ENCODE measurements at places on chromosomes 5 and 9. TPM values are rescaled to one million over a fixed set of nuclear protein-coding genes. Genes with fewer than 3 reads are reported as not detected.

Gene RNF183
- 0.53 TPM for total RNA-seq

- no peaks in the 10 kb centered on the region for H3K4me1 ChIP-seq
- no peak overlapping the region for H3K27ac ChIP-seq
- H3K27me3 ChIP-seq: no peaks in the 10 kb centered on the region
Measured at GRCh38 chr5:163108351-163108750, 329.0 kb upstream of the CCNG1 start.

Gene REEP2
- 17.3 TPM for total RNA-seq

Gene LCN9
- total RNA-seq: not detected

Gene UBTD2
- total RNA-seq: 8.2 TPM

DNA sequence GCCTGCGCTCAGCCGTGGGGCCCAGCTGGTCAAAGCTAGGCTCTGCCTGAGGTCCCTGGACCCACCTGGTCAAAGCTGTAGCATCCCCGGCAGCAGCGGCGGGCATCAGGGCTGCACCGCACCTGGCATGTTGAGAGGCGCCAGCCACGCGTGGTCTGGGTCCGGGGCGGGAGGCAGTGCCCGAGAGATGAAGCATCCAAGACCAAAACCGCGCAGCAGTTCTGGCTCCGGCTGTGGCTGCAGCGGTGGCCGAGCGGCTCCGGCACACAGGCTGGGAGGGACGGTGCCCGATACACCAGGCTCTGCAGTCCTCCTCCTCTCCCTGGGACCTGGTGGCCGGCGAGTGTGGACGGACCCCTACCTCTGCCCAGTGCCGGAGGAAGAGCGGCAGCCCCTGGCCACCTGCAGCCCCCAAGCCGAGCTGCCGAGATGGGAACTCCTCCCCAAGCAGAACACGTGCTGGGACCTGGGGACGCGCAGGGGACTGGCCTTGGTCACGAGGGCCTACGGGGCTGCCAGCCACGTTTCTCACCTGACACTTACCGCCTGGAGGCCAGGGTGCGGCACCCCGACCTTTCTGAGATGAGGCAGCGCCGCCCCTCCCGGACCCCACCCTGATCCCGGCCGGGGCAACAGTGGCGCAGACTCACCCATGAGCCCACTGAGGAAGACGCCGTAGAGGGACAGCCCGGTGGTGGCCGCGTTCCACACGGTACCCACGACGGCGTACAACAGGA lies 33.0 kb downstream of the SLC9A3 start:
- no peak overlapping the region for H3K4me3 ChIP-seq
- H3K4me1 ChIP-seq: no peaks in the 10 kb centered on the region
- no peak for DNase-seq
- H3K27me3 ChIP-seq: peaks cover 41% of the 10 kb centered on the region

Gene FAM151B
- 1.4 TPM for total RNA-seq

GRCh38 chr5:14777187-14777586 lies 94.4 kb downstream of the ANKH start:
- DNase-seq: no peak
- H3K27me3 ChIP-seq: no peaks in the 10 kb centered on the region
- H3K27ac ChIP-seq: no peak overlapping the region
- no peak overlapping the region for H3K4me3 ChIP-seq

DNA sequence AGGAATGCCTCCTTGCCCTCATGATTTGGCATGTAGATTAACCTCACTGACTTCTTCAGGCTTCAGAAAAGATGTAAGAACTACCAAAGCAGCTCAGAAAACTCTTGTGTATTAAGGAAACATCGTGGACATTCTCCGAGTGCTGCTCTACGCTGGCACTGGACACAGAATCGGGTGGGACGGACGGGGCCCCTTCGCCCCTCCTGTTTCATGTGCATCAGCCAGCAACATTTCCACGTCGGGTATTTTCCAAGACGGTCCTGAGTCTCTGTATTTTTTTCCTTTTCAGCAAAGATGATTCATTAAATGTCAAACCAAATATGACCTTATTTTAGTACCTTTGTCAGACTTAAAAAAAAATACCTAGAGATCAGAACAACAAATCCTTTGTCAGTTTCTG lies 583.6 kb downstream of the CCDC171 start:
- H3K27ac ChIP-seq: peak overlapping the region; percentile 16
- no peak overlapping the region for H3K4me3 ChIP-seq
- H3K27me3 ChIP-seq: peaks cover 4% of the 10 kb centered on the region
- no peak for DNase-seq
- peaks cover 21% of the 10 kb centered on the region for H3K4me1 ChIP-seq

DNA sequence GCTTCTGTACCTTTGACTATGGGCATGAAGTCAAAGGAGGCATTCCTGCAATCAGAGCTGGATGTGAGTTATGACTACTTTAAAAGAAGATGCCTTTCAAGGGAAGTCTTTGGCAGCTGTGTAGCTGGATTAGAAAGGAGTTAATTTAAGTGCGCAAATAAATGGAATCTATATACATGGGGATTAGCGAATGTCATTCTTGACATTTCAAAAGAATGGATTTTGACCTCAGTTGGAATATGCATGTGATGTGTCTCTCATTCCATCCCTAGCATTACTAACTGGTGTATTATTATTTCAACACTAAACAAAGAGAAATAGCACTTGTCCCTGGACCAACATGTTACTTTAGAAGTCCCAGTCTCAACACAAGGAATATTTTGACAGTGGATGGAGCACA lies 359.6 kb upstream of the SLC24A2 start:
- DNase-seq: no peak
- no peak overlapping the region for H3K4me3 ChIP-seq
- no peaks in the 10 kb centered on the region for H3K36me3 ChIP-seq
- H3K4me1 ChIP-seq: no peaks in the 10 kb centered on the region
- H3K27ac ChIP-seq: no peak overlapping the region

DNA sequence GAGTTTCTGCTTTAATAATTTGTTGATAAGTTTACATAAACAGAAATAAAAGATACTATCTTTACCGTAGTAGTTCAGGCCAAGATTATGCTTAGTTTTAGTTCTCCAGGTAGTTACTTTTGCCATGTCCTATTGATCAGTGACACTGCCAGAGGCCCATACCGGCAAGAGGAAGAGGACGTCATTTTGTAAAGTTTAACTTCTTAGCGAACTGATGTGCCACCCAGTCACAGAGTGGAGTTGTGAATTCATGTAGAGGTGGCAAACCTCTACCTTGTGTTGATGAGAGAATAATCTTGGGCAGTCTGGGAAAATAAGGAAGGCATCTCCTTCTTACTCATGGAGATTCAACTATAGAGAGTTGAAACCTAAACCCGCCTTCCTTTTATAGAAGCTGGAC lies 21.8 kb downstream of the RGMB start:
- DNase-seq: no peak
- H3K4me1 ChIP-seq: peaks cover 11% of the 10 kb centered on the region
- no peaks in the 10 kb centered on the region for H3K27me3 ChIP-seq
- H3K36me3 ChIP-seq: peaks cover 16% of the 10 kb centered on the region
- H3K27ac ChIP-seq: no peak overlapping the region

- H3K27me3 ChIP-seq: no peaks in the 10 kb centered on the region
- no peak overlapping the region for H3K4me3 ChIP-seq
- H3K4me1 ChIP-seq: no peaks in the 10 kb centered on the region
- DNase-seq: no peak
- H3K36me3 ChIP-seq: no peaks in the 10 kb centered on the region
- no peak overlapping the region for H3K27ac ChIP-seq
Measured at GRCh38 chr9:126360073-126360472, 33.4 kb downstream of the MVB12B start.

GRCh38 chr5:149683964-149684363 lies 46.1 kb upstream of the PPARGC1B start:
- H3K27me3 ChIP-seq: no peaks in the 10 kb centered on the region
- H3K4me3 ChIP-seq: no peak overlapping the region
- H3K36me3 ChIP-seq: no peaks in the 10 kb centered on the region
- no peak for DNase-seq
- H3K4me1 ChIP-seq: peaks cover 52% of the 10 kb centered on the region
- H3K27ac ChIP-seq: peak overlapping the region; percentile 67

Gene WHRN
- 0.59 TPM for total RNA-seq

DNA sequence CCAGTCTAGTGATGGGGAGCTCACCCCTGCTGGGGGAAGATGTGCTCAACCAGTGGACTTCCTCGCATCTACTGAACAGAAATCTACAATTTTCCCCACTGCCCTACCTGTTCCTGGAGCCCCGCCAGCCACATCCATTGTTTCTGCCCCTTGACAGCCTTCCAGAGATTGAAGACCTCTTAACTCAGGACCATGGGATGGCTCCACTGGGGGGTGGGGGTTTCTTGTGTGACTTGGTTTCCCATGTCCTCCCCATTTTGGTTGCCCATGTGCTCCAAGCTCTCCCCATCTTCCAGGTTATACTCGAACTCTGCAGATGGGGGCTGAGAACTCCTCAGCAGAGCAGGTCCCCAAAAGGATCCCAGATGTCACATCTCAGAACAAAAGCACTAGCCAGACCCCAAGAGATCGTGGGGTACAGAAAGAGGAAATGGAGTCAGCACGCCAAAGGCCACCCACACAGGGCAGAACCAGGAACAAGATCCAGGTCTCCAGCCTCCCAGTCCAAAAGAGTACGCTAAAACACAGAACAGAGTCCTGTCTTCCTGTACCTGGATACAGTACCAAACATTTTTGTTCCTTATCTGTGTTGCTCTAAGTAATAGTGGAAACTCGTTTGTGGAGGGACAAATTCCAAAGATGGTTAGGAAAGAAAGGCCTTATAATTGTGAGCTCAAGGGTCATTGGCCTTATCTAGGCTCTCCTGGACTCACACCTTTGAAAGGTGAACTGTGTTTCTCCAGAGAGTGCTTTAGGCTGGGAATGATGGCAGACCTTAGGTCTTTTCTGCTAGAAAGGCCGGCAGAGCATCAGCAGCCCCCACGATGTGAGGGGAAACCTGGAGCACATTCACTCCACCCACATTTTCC lies 15.8 kb downstream of the CORO2A start:
- H3K27ac ChIP-seq: no peak overlapping the region
- no peaks in the 10 kb centered on the region for H3K4me1 ChIP-seq
- no peaks in the 10 kb centered on the region for H3K27me3 ChIP-seq
- H3K36me3 ChIP-seq: no peaks in the 10 kb centered on the region
- DNase-seq: no peak
- H3K4me3 ChIP-seq: no peak overlapping the region

DNA sequence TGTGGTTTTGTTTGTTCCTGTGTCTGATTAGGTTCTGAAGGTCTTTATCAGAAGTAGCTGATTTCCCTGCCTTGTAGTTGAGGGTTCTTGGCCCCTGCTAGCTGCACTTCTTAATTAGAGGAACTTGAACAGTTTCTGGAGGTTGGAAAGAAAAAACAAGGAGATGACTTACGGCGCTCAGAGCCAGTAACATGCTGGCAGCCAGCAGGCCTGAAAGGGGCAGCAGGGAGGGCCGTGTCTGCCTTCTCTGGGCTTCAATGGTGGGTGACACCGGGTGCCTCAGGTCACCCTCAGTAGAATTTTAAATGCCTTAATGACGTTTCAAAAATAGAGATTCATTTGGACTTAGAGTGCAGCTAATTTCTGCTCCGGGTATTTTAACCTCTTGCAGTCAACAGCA lies 15.8 kb downstream of the UBE2QL1 start:
- H3K4me3 ChIP-seq: no peak overlapping the region
- H3K27ac ChIP-seq: peak overlapping the region; percentile 45
- peaks cover 6% of the 10 kb centered on the region for H3K4me1 ChIP-seq
- no peaks in the 10 kb centered on the region for H3K27me3 ChIP-seq
- H3K36me3 ChIP-seq: no peaks in the 10 kb centered on the region
- no peak for DNase-seq

DNA sequence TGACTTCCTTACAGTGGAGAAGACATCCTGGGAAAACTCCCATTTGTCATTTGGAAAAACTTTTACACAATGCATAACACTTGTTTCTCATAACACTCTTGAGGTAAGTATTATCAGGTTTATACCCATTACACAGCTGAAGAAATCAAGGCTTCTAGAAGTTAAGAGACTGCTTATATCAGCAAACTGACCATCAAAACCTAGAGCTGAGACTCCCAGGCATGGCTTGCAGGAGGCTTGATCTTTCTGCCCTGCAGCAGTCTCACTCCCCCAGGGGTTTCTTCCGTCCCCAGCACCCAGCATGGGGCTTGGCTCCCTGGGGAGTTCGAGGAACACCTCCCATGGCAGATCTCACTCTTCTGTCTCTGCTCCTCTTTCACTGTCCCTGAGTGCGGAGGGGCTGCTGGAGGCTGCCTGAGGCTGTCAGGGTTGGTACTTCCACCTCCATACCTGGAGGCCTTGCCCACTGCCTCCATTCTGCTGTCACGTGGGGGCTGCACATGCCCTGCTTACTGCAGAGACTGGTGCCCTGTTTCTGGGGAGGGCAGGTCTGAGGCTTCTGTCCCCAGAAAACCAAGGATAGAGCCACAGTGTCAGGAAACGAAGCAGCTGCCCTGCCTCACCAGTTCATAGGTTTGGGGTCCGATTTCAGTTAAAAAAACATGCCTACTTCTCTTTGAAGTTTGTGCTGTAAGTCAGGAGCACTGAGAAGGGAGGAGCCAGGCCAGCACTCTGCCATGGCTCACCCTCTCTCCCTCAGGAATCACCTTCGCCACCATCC lies 202.5 kb downstream of the PAX5 start:
- H3K27ac ChIP-seq: no peak overlapping the region
- H3K36me3 ChIP-seq: no peaks in the 10 kb centered on the region
- H3K4me3 ChIP-seq: no peak overlapping the region

Gene TXNDC8
- not detected for total RNA-seq

DNA sequence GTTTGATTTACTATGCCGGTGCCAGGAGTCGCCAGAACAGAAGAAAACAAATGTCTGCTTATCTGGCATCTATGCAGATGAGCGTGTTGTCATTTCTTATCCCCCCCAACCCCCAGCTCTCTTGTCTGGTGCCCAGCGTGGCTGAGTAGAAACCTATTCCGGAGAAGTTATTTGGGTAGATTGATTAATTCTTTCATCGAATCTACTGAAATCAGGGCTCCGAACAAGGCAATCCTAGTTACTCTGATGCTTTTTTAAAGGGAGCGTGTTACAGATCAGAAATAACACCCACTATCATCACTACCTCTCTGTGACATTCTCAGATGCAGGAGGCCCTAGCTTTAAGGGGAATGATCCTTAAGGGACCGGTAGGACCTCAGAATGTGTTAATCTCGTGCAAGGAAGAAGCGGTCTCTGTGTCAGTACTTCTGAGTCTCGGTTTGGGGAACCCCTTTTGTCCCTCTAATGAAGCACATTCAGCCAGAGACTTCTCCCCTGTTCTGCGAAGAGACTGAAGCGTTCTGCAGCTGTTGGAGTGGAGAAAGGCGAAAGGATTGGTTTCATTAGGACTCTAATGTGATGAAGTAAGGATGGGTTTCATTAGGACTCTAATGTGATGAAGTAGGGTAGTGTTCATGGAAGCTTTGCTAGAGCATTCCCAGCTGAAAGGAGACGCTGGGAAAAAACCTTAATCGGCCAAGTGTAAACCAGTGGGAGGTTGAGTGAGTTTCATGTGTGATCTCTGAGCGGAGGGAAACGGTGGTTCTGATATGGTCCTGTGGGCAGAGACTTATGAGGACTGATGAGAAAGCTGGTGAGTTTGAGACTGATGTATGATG lies 1.5 kb downstream of the PIP5K1B start:
- H3K36me3 ChIP-seq: no peaks in the 10 kb centered on the region
- H3K4me3 ChIP-seq: peak overlapping the region; percentile 64
- H3K27me3 ChIP-seq: peaks cover 51% of the 10 kb centered on the region
- peaks cover 24% of the 10 kb centered on the region for H3K4me1 ChIP-seq
